ENCODE measurements at places on chromosomes 12 and 14. TPM values are rescaled to one million over a fixed set of nuclear protein-coding genes. Genes with fewer than 3 reads are reported as not detected.

The DAO gene
- polyA plus RNA-seq: not detected

The IQSEC3 gene
- not detected for polyA plus RNA-seq

The SIX1 gene
- polyA plus RNA-seq: 0.57 TPM

The SPTSSA gene
- 25.7 TPM for polyA plus RNA-seq
